ENCODE measurements at places on chromosomes 12 and 14.

DNA sequence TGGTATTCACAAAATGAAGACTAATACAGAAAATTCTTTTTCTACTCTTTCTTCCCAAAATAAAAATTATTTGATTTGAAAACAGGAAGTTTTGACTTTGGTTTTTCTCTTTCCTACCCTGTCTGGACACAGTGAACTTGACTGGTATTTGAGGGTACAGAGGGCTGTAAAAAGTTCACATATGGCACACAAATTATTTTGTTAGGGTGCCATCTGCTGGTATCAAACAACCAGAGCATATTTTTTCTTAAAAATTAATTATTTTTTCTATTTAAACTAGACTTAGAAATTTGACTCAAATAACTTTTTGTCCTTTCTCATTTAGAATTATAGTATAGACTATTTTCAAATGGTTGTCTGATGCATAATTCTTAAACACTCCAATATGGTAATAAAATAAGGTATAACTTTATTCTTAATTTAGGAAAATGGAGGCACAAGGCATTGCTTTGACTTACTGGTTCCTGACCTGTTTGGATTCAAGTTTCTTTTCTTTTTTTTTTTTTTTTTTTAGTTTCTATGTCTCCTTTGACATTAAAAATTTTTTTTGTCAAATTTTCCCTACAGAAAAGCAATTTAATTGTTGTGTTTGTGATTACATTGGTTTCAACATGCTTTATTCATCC is 390.6 kb downstream of the PRKD1 start:
- DNase-seq: peak; percentile 6

GRCh38 chr12:69483700-69484099 is 13.5 kb downstream of the FRS2 start:
- DNase-seq: no peak

GRCh38 chr12:93197067-93197593 is 180.6 kb upstream of the NUDT4 start:
- DNase-seq: no peak

GRCh38 chr12:82132390-82132789 is 225.8 kb downstream of the CCDC59 start:
- DNase-seq: no peak

DNA sequence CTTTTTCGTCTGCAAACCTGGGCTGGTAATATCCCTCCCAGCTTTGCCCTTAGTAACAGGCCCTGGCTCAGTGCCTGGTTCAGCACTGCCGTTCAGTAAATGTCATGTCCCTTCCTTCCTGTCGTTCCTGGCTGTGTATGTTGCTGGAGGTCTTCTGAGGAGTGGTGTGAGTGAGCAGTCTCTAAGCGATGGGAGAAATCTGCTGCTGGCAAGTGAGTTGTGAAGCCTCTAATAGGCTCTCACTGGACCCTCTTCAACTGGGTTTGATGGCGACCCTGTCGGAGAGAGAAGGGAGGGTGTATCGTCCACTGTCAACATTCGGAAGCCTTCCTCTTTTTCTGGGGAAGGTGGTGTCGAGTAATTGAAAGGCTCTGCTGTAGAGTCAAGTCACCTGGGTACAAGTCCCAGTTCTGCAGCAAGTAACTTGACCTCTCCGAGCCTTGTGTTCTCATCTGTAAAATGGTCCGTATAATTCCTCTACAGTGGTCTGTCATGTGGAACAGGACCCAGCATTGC is 62.8 kb downstream of the HRK start:
- DNase-seq: peak; percentile 37

GRCh38 chr14:64934338-64934929 is 8.1 kb downstream of the GPX2 start:
- DNase-seq: no peak

GRCh38 chr12:62484233-62484632 is 17.6 kb downstream of the MON2 start:
- no peak for DNase-seq

DNA sequence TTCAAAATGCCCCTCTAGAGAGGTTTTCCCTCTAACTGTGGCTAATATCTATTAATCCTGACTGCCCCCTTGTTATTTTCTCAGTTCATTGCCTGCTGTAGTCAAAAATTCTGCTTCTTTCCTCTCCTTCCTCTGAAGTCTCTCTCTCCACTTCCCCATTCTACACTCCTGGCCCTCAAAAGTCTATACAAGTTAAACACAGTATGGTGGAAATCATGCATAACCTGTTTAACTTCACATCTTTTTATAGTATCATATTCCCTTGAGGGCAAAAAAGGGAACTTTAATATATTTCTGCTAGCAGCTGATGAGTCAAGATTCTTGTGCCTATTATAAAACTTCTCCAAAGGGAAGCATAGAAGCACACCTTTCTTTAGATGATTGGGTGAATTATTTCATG is 16.7 kb downstream of the GRIP1 start:
- DNase-seq: no peak

DNA sequence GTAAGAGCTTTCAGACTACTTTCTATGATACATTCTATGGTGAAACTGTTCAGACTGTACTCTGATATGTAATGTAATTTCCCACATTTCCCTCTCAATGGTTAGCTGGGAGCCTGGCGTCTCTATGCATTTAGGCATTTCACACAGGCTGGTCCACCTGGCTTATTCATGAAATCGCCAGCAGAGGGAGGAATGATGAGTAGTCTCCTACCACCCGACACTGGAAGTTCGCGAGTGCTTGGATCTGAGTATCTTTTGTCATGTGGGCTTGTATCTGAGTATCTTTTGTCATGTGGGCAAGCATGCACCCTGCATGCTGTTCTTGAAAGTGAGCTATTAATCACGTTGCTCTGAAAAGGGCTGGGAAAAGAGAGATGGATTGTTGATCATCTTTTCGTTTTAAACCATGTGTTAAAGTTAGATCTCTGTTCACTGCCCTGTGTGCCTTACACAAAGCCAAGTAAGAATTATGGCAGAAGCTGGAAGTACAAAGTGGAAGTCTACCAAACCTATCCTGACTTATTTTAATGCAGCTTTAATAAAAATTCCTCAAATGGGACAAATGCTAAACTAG is 235.0 kb downstream of the ATP23 start:
- peak; percentile 15 for DNase-seq

DNA sequence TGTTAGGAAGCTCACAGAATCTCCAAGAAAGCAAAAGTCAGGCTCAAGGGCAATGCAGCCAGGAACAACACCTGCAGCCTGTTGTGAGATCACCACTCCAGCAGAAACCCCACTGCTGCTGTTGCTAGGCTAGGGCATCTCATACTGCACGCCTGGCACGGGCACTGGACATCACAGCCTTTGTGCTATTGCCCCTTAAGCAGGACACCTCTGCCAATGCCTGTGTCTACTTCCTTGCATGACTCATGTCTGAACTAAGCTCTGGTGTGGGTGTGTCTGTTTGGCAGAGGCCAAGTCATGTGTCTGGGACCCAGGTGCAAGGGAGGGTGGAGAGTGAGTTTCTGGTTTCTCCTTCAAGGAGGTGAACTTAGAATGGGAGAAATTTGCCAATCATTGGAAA is 10.0 kb upstream of the DDX47 start:
- peak; percentile 46 for DNase-seq

DNA sequence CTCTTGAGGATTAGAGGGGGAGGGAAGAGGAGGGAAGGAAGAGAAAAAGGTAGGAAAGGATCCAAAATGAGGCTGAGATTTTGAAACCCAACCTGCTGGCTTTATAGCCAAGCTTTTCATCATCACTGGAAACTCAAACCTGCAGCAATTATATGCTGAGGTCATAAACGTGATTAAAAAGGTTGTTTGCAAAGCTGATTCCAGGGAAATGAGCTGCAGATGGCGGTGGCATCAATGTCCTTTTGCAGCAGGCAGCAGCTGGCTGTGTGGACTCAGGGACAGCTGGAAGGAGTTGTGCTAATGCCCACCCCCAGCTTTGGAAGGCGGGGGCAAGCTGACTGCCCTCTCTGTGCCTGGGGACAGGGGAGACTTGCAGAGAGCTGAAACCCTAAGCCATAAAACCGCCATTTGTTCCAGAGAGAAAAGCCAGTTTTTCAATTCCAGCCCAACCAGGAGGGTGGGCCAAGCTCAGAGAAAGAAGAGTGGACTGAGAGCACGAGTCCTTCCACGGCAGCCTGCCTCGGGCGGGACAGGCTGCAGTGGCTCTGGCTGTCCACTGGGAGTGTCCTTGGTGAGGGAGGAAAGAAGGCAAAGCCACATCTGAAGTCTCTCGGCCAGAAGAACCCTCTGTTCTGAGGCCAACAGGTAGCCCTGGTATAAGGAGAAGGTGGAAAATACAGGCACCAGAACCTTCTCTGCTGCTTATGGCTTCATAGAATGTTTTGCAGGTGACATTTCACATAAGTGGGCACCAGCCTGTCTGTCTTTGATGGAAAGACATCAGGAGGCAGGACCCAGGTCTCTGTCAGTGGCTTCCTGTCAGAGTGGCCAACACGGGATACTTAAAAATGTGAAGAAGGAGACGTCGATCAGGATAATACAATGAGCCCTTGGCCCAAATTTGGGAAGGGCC is 90.7 kb downstream of the SINHCAF start:
- DNase-seq: peak; percentile 40

DNA sequence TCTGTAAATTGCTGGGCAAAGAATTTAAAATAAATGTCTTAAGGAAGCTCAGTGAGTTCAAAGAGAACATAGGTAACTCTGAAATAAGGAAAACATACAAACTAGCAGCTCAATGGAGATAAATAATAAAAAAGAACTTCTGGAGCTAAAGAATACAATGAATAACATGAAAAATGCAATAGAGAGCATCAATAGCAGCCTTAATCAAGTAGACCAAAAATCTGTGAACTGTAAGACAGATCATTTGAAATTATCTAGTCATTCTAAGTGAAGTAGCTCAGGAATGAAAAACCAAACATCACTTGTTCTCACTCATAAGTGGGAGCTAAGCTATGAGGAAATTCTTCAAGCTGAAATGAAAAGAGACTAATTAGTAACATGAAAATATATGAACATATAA is 5.8 kb upstream of the ABCC9 start:
- no peak for DNase-seq
